ENCODE measurements at places on chromosomes 12 and 14.

GRCh38 chr12:74490390-74491064 lies 47.1 kb upstream of the ATXN7L3B start:
- peak; percentile 15 for DNase-seq

GRCh38 chr12:40980427-40980961 lies 207.6 kb upstream of the PDZRN4 start:
- DNase-seq = no peak

- DNase-seq = no peak
Measured at GRCh38 chr12:81284137-81284536, 206.3 kb downstream of the ACSS3 start.

GRCh38 chr14:68331991-68332390 lies 460.9 kb downstream of the ZFP36L1 start:
- DNase-seq = no peak

GRCh38 chr14:55707365-55707804 lies 127.4 kb downstream of the KTN1 start:
- peak; percentile 11 for DNase-seq

DNA sequence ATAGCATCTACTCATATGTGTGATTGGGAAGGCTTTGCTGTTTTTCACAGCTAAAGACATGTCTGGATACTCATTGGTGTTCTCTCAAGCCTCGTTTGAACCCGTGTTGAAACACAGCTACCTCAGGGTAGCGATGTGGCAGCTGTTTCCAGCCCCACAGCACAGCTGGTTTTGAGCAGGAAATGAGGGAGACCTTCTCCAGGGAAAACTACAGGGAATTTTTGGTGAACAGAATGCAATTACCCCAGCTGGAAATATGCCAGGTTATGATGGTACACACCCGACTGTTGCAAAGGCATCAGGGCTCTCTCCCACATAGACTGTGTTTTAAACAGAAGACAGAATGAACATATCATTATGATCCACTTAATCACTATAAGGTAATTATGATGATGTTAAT lies 828.9 kb downstream of the VRK1 start:
- no peak for DNase-seq
